ENCODE measurements at places on chromosomes 12 and 14.

GRCh38 chr12:110234755-110235154, 46.3 kb upstream of the ATP2A2 start:
- no peak for DNase-seq

DNA sequence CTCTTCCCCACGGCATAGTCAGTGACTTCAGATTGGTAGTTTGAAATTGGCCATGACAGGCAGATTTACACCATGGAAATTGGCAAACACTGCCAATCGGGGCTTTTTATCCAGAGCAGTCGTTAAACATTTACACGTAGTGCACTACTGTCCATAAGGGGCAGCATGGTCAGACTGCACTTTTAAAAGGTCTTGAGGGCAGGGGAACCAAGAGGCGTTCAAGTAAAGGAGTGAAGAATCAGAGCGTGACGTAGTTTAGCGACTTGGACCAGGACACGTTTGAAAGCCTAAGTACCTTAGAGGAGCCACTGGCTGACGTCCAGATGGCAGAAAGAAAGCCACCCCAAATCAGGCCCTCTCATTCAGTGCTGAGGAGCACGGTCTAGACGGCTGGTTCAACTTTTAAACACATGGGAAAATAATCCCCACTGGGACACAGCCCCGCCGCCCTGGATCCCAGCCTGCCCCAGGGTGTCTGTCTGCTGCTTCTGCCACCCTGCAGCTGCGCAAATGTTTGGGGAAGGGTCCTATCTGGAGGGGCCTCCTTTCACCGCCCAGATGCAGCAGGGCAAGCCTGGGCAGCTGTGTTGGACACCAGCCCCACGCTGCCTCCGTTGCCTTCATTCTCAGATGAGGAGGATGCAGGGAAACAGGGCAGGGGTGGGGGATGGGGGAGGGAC, 52.5 kb upstream of the PPP2R5C start:
- DNase-seq: no peak

DNA sequence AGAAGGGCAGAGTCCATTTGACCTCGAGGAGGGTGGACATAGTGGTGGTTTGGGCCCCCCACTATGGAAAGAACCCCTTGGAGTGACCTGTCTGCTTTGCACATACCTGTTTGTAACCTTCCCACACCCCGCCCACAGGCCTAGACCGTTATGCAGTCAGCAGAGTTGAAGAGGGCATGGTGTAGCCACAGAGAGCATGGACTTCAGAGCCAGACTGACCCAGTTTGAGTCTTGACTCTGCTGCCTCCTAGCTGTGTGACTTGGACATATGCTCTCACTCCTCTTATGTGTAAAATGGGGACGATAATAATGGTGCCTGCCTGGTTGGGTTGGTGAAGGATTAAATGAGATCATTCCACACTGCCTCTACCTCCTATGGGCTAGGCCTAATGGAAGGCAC, 40.9 kb upstream of the NOS1 start:
- no peak for DNase-seq

- no peak for DNase-seq
Measured at GRCh38 chr12:26226122-26226521, 30.7 kb downstream of the SSPN start.

GRCh38 chr12:15931590-15932053, 20.5 kb downstream of the DERA start:
- no peak for DNase-seq

- DNase-seq: peak; percentile 69
Measured at GRCh38 chr12:40622246-40622838, 69.9 kb upstream of the CNTN1 start.

DNA sequence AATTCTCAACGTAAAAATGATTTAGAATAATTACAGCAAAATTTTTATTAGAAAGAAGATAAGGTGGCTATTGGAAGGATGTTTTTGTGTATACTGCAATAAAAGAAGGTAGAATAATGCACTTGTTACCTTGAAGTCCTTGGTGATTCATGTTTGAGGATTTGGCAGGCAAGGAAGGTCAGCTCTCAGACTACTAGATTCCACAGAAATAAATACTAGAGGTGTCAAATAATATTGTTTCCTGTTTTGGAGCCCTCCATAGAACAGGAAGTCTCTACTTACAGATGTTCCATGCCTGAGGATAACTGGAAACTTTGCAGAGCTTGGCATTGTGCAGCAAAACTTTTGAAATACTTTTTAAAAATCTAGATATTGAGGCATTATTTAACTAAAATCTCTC, 284.3 kb upstream of the SYT1 start:
- DNase-seq: no peak

DNA sequence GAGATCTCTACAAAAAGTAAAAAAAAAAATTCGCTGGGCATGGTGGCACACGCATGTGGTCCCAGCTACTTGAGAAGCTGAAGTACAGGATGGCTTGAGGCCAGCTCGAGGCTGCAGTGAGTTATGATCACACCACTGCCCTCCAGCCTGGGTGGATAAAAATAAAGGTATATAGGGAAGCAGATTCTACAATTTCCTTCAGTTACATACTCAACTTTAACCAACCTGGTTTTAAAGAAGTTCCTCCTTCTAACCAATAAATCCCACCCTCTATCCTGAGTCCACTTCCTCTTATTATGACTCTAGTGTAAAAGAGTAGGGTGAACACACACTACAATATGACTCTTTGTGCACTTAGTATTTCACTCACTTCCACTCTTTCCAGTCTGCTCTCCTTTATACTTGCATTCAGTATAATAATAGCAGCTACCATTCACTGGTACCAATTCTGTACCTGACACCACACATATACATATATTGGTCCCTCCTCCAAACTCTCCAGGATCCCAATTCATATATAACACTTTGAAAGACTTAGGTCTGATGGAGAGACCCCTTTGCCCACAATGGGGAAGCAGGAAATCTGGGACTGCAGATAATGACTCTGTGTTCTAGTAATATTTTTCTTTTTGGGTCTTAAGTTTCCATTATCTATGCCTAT, 2.3 kb downstream of the ARF3 start:
- no peak for DNase-seq

- DNase-seq: no peak
Measured at GRCh38 chr12:103962493-103962892, 3.2 kb upstream of the TDG start.

GRCh38 chr12:123457980-123458779, at the start of gene SNRNP35:
Gene SNRNP35 (plus strand): TSS chr12:123458139. CDS start chr12:123465541, 7,402 bp downstream.
- peak; percentile 92 for DNase-seq

GRCh38 chr12:700016-700415, 36.8 kb upstream of the NINJ2 start:
- no peak for DNase-seq

- no peak for DNase-seq
Measured at GRCh38 chr14:30848449-30849240, 25.7 kb upstream of the COCH start.

DNA sequence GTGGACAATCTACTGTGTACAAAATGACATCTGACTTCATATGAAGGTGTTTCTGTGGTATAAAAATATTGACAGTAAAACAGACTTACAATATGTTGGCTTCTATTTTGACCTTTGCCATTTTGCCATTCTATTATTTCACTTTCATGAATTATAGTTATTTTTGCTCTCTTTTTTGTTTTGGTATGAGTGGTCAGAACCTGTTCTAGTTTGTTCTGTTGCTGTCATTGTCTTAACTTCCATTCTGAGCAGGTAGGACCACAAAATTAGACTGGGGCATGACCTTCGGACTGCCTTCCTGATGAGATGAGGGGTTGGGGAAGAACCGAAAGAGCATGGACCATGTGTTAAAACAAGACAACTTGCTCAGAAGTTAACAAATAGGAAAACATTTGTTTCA, 36.5 kb upstream of the IFNG-AS1 start:
- DNase-seq: no peak
